ENCODE measurements at places on chromosomes 7 and 10. TPM values are rescaled to one million over a fixed set of nuclear protein-coding genes. Genes with fewer than 3 reads are reported as not detected.
A peak's percentile ranks its signal among the peaks of the same experiment; 100 is the strongest.

GRCh38 chr10:116006508-116006907 lies 266.5 kb downstream of the GFRA1 start:
- no peak for DNase-seq

- DNase-seq = no peak
These were observed 67.9 kb downstream of the ZNF680 start for GRCh38 chr7:64494912-64495461.

- no peak for DNase-seq
These were observed 71.8 kb downstream of the LRRN3 start for GRCh38 chr7:111162692-111163091.

NKX2-3 gene
- total RNA-seq = not detected

LRGUK gene
- total RNA-seq = 0.05 TPM

DNA sequence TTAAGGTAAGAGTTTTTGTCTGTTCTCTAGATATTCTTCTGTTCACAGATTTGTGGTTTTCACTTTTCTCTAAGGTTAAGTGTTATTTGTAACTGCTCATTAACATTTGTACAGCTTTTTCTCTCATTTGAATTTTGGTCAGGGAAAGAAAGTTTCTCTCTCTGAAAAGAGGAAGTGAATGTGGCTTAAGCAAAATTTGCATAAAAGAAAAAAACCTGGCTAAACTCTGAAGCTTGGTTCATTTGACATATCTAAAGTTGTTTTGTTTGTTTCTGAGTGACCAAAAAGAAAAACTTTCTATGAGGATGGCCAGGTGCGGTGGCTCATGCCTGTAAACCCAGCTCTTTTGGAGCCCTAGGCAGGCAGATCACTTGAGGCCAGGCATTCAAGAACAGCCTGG lies 22.0 kb upstream of the SLC26A4 start:
- no peak for DNase-seq

- no peak for DNase-seq
These were observed 306.0 kb downstream of the CRPPA start for GRCh38 chr7:16115374-16115773.

- no peak for DNase-seq
These were observed 14.3 kb downstream of the ANKRD1 start for GRCh38 chr10:90906596-90906995.

TUBGCP2 gene
- 33.5 TPM for total RNA-seq

GRCh38 chr10:107557916-107558315 lies 393.4 kb upstream of the SORCS1 start:
- no peak for DNase-seq

DNA sequence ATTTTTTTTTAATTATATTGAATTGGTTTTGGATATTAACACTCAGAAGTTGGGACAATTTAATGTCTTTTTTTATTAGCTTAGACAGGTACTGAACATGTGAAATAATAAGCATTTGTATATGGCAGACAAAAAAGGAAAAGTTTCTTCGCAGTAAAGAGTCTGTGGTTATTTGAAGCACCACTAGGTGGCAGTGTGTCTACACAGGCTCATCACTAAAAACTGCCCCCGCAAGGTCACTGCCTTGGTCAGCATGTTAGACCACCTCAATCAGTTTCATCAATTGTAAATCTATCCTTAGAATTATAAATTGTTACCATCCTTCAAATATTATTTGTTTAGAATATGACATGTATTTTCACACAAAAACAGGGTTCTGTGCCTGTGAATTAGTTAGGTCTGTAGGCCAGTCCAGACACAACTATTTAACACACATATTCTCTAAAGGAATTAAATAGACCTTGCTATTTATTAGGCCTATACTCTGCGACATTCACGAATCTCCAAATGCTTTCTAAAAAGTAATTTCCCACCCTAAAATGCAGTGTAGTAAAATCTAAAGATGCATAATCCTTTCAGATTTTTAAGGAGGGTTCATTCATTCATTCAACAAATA lies 17.0 kb downstream of the PNLIPRP3 start:
- DNase-seq = peak; percentile 61

GRCh38 chr7:146741911-146742310 lies 625.3 kb downstream of the CNTNAP2 start:
- DNase-seq = no peak

DNA sequence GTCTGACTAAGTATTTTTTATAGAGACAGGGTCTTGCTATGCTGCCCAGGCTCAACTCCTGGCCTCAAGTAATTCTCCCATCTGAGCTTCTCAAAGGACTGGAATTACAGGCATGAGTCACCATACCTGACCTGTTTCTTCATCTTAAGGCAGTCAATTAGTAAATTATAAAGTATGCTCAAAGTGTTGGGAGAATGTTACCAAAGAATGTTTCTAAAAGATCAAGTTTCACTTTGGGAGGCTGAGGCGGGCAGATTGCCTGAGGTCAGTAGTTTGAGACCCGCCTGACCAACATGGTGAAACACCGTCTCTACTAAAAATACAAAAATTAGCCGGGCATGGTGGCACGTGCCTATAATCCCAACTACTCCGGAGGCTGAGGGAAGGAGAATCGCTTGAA lies 117.0 kb downstream of the ALOX5 start:
- no peak for DNase-seq

STN1 gene
- 39.5 TPM for total RNA-seq

- DNase-seq = no peak
These were observed 853.5 kb downstream of the GATA3 start for GRCh38 chr10:8908013-8908412.

- DNase-seq = no peak
These were observed 18.2 kb downstream of the CYP17A1 start for GRCh38 chr10:102819054-102819453.

GRCh38 chr10:124244256-124244877 lies 151.0 kb upstream of the CHST15 start:
- no peak for DNase-seq

CHST15 gene
- 99.0 TPM for total RNA-seq

Data from dermis blood vessel endothelial cell (primary cell).